Spinal cord (tissue), 10 donors: ENCODE measurements at places on chromosomes 7 and 10.

GRCh38 chr7:151337346-151337745, 4.3 kb upstream of the NUB1 start:
- no peak for DNase-seq
- H3K27ac ChIP-seq: no peak overlapping the region
- no peak overlapping the region for H3K4me3 ChIP-seq
- H3K36me3 ChIP-seq: no peaks in the 10 kb centered on the region
- H3K27me3 ChIP-seq: no peaks in the 10 kb centered on the region

DNA sequence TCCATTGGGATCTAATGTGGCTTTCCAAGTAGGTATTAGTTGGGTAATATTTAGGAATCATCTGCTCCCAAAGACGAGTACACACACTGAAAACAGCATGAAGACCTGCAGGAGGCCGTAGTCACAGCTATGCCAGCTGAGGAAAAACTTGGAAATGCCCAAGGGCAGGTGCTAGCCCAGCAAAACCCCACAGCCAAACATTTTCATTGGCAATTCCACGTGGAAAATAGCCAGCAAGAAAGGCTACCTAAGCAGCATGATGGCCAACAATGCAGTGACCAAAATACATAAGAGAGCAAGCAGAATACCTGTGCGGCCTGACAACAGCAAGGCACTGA, 32.7 kb downstream of the DOCK4 start:
- H3K27me3 ChIP-seq: no peaks in the 10 kb centered on the region
- no peaks in the 10 kb centered on the region for H3K36me3 ChIP-seq
- no peak for DNase-seq
- H3K27ac ChIP-seq: peak overlapping the region; percentile 62
- H3K4me3 ChIP-seq: no peak overlapping the region
- peaks cover 9% of the 10 kb centered on the region for H3K4me1 ChIP-seq

DNA sequence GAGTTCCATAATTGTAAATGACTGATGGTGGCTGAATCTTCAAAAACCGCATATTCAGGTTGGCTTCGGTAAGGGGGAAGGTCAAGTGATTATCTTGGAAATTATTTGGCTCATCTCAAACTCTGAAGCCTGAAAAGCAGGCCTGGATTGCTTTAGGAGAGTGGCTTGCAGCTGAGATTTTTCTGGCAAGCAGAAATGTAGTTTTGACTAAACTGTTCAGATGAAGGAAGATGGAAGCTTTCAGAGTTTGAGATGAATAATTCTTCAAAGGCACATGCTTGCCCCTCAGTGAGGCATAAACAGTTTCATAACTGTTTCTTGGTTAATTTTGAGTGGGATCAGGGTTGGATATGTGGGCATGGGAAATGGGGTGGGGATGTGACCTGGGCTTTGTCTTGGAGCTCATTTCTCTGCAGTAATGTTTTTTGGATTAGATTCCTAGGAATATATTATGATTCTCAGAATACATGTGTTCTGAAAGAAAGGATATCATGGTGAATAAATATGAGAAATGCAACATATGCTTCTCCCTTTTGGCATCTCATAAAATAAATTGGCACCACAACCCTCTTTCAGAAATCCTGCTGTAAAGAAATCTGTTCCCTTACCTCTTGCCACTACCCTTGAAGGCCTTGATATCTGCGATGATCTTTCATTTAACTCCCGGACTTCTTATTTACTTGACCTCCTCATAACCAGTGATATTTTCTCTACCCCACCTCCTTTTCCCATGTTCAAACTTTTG, 469.2 kb downstream of the ADRA2A start:
- DNase-seq: no peak
- no peaks in the 10 kb centered on the region for H3K4me1 ChIP-seq
- no peak overlapping the region for H3K4me3 ChIP-seq
- no peaks in the 10 kb centered on the region for H3K36me3 ChIP-seq

- H3K36me3 ChIP-seq: no peaks in the 10 kb centered on the region
- no peaks in the 10 kb centered on the region for H3K4me1 ChIP-seq
- H3K27me3 ChIP-seq: no peaks in the 10 kb centered on the region
- DNase-seq: no peak
- H3K27ac ChIP-seq: no peak overlapping the region
Measured at GRCh38 chr7:26709210-26709990, 155.0 kb downstream of the SKAP2 start.

- peaks cover 28% of the 10 kb centered on the region for H3K4me1 ChIP-seq
- no peaks in the 10 kb centered on the region for H3K36me3 ChIP-seq
- peaks cover 8% of the 10 kb centered on the region for H3K27me3 ChIP-seq
- peak overlapping the region; percentile 41 for H3K4me3 ChIP-seq
Measured at GRCh38 chr7:151877911-151878835, 1.3 kb upstream of the PRKAG2 start.

DNA sequence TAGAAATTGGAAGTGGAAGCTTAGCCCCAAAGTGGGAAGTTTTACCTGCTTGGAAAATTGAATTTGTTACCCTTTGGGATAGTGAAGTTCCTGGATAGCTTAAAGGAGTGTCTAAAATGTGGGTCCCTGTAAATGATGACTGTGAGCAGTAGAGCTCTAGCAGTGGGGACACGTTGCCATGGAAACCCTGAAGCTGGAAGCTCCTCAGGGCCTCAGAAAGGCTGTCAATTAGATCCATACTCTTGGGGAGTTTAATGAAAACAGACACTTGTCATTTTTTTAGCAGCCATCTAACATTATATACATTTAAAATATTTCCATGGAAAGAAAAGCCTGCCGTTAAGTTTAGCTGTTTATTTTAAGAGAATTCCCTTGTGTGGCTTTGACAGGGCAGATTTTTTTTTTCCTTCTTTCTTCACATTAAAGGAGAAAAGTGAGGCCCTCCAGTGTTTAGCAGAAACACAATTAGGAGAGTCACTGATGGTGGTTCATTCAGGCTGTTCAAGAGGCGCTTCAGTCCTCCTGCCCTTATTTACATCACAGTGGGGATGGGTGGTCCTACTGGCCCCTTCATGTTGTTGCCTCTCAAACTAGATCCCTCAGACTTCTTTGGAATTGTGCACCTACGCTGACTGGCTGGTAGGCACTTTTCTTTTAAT, 518.4 kb downstream of the CCSER2 start:
- no peak overlapping the region for H3K27ac ChIP-seq
- no peaks in the 10 kb centered on the region for H3K36me3 ChIP-seq
- no peak overlapping the region for H3K4me3 ChIP-seq
- H3K27me3 ChIP-seq: no peaks in the 10 kb centered on the region
- H3K4me1 ChIP-seq: peaks cover 8% of the 10 kb centered on the region

- no peaks in the 10 kb centered on the region for H3K36me3 ChIP-seq
- DNase-seq: no peak
- H3K4me3 ChIP-seq: no peak overlapping the region
- no peaks in the 10 kb centered on the region for H3K4me1 ChIP-seq
Measured at GRCh38 chr7:17031906-17032551, 150.2 kb upstream of the AGR3 start.

GRCh38 chr7:18241543-18242231, 214.0 kb upstream of the PRPS1L1 start:
- no peaks in the 10 kb centered on the region for H3K27me3 ChIP-seq
- no peaks in the 10 kb centered on the region for H3K36me3 ChIP-seq
- no peak overlapping the region for H3K27ac ChIP-seq
- no peaks in the 10 kb centered on the region for H3K4me1 ChIP-seq
- DNase-seq: no peak
